Posterior vena cava (tissue), 2 donors: ENCODE measurements at places on chromosomes 6 and 20. TPM values are rescaled to one million over a fixed set of nuclear protein-coding genes. Genes with fewer than 3 reads are reported as not detected.

IRF4 gene
- 2.7 TPM for total RNA-seq

ID4 gene
- 97.0 TPM for total RNA-seq

DNA sequence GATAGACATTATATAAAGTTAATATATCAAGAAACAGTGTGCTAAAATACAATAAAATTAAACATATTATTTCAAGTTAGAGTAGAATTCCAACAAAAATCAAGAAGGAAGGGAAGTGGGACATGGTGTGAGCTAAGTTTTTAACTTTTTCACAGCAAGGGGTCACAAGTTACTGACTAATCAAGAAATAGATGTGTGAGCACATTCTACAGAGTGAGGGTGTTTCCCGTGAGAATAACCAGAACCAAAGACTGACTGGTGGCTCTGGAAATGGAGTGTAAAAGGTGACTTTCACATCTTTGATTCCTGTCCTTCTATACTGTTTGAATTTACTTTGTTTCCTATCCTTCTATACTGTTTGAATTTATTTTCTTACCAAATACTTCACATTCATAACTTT, 206.6 kb downstream of the TASP1 start:
- DNase-seq = no peak

DNA sequence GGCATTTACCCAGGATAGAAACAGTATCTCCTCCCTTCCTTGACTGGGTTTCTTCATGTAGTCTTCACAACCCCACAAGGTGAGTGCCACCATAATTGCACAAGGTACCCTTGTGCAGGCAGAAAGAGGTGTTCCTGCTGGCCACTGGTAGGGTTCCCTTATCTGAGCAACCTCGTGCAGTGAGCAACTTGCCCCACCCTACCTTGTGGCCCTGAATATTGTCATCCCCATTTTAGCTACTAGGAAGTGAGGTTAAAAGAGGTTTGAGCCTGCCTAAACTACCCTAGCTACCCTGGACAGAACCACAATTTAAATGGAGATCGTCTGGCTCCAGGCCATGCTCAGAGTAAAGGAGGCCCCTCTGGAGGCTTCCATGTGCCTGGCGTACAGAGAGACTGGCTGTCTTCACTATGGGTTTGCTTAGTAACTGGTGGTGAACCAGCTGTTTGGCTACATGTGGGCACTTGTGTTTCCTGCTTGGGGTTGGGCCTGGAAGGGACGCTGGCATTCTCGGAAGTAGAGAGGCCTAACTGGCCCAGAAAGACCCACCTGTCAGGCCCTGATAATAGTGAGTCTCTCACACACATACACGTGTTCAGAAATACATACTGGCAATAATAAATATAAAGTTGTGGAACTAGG, 148.8 kb downstream of the LRFN2 start:
- DNase-seq = no peak

DNA sequence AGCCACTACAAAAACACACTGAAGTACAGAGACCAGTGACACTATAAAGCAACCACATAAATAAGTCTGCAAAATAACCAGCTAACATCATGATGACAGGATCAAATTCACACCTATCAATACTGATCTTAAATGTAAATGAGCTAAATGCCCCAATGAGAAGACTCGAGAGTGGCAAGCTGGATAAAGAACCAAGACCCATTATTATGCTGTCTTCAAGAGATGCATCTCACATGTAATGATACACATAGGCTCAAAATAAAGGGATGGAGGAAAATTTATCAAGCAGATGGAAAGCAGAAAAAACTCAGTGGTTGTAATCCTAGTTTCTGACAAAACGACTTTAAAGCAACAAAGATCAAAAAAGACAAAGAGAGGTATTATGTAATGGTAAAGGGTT, 138.1 kb upstream of the PLN start:
- DNase-seq = no peak

FHL5 gene
- 37.9 TPM for total RNA-seq

RNF182 gene
- total RNA-seq = 0.24 TPM

- DNase-seq = no peak
Observed at GRCh38 chr6:106783640-106784566, 154.5 kb downstream of the QRSL1 start.

STMND1 gene
- not detected for total RNA-seq

IRAK1BP1 gene
- 4.4 TPM for total RNA-seq

MEP1A gene
- not detected for total RNA-seq

- no peak for DNase-seq
Observed at GRCh38 chr6:151627689-151628444, 134.1 kb downstream of the CCDC170 start.

- DNase-seq = no peak
Observed at GRCh38 chr20:34024723-34025351, 31.1 kb downstream of the RALY start.

GRCh38 chr6:4384656-4385055, 249.3 kb upstream of the ECI2 start:
- DNase-seq = no peak

GRCh38 chr20:6886065-6886729, 118.7 kb downstream of the BMP2 start:
- DNase-seq = no peak

WASF1 gene
- 13.7 TPM for total RNA-seq

DNA sequence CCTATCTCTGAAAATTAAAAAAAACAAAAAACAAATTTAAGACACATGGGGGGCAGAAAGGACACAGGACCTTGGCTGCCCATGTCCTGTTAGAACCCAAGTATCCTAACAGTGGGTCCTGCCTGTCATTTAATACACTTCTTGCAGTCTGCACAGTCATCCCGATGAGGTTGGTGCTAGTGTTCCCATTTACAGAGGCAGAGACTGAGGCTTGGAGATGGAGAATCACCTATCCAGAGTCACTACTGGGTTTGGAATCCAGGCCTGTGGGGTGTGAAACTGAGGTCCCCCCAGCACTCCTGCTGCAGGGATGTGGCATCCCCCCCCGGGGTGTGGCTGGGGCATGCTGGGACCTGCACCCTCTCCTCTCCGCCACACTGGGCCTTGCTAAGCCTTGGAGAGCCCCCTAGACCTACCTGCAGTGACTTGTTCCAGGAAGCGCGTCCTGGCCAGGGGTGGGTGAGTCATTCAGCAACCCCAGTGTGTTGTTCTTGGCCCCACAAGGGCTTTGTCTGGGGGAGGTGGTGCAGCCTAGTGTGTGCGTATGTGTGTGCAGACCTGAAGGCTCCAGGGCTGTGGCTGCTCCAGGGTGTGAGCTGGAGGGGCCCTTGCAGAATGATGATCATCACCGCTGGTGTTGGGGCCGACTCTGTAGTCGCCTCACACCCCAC, 49.7 kb downstream of the BCAS4 start:
- DNase-seq = no peak

- DNase-seq = no peak
Observed at GRCh38 chr6:148112851-148113319, 229.8 kb upstream of the SASH1 start.

DNA sequence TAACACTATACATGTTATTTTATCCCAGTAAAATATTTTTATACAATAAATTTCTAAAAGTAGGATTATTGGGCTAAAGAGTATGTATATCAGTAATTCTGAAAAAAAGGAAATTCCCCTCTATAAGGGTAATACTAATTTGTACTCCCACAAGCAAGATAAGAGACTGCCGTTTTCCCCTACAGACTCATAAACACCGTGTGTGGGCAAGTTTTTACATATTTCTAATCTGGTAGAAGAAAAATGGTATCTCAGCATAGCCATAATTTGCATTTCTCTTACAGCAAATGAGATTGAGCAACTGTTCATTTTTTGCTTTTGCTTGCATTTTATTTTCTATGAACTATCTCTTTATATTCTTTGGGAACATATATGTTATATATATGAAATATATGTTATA, 26.0 kb upstream of the MYMX start:
- DNase-seq = no peak

RSPO3 gene
- 77.1 TPM for total RNA-seq

GRCh38 chr6:30979690-30980089, 3.8 kb upstream of the MUC21 start:
- no peak for DNase-seq

FAM217A gene
- not detected for total RNA-seq

DNA sequence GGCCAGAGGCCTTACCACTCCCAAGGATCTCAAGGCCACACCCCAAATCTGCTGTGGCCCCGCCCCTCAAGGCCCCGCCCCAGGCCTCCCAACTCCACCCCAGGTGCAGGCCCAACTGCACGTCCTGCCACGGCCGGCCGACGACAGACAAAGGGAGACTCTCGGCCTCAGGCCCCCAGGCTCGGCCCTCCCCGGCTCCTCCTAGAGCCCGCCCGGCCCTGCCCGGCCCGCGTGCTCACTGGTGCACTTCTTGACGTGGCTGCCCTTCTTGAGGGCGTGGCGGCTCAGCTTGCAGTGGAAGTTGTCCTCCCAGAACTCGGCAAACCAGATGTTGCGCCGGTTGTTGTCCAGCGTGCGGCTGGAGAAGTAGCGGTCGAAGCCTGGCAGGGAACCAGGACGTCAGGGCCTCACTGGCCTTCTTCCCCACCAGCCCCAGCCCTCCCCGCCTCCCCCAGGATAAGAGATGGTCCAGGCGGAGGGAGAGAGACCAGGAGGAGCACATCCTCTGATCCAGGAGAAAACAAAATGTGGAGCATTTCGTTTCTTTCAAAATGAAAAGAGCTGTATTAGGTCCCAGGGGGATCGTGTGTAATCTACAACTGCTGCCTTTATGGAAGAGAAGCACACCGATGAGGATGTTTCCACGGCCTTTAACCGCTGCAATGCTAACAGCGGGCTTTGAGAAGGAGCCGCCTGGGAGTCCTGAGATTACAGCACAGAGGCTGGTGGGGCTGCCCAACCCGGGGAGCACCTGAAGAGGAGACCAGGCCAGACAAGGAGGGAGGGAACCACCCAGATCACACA, 89.4 kb downstream of the GRM4 start:
- peak; percentile 89 for DNase-seq

RAET1E gene
- total RNA-seq = 1.6 TPM

- no peak for DNase-seq
Observed at GRCh38 chr6:52640170-52640569, 30.7 kb upstream of the TMEM14A start.

- peak; percentile 73 for DNase-seq
Observed at GRCh38 chr20:2168946-2169345, 67.3 kb downstream of the STK35 start.

CRISP3 gene
- 0.19 TPM for total RNA-seq

DNA sequence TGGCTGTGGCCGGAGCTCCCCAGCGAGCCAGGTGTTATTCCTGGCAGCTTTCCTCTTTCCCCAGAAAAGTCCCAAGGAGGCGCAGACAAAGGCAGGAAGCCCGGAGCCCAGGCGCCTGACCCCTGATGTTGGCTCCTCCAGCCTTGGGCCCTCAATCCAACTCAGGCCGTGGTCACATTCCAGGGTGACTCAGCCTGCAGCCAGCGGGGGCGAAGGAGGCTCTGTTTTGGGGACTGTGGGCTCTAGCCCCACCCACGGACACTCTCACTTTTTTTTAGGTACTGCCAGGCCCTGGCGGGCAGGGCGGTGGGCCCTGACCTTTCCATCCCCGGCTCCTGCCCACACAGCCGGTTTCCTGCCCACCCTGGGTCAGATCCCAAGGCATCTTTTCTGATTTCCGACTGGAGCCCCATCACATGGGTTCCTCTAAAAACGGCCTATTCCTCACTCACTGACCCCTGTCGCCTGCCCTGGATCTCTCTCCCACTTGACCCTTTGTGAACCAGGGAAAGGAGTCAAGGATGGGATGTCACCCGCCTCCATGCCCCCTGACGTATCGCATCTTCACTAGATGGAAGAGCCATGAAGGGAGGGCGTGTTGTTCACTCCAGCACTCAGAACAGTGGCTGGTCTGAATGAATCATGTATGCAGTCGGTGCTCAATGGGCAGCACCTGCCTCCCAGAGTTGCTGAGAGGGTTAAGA, 5.5 kb downstream of the PTGIS start:
- DNase-seq = peak; percentile 95

GRCh38 chr6:155604991-155605390, 149.4 kb upstream of the NOX3 start:
- DNase-seq = no peak

GRCh38 chr6:149012040-149012545, 265.3 kb downstream of the UST start:
- DNase-seq = no peak

ERMARD gene
- 19.6 TPM for total RNA-seq

- no peak for DNase-seq
Observed at GRCh38 chr6:143695130-143695968, 17.6 kb downstream of the PHACTR2 start.

FKBP1C gene
- not detected for total RNA-seq

GRCh38 chr6:137272403-137272802, 53.2 kb upstream of the IFNGR1 start:
- DNase-seq = no peak

DNA sequence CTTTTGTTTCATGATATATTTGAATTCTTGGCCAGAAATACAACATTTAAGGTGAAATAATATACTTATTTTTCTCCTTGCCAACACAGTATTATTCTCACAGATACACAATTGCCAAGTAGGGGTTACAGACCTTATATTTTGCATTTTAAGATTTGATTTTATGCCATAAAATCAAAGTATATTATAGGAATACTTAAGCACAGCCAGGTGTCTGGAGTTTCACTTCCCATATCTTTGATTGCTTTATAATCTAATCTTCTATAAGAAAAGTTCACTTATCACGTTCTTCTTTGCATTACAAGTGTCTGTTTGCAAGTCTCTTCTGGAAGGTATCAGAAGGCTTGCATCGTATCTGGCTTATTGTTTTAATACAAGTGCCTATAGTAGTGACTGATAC, 327.7 kb upstream of the MANEA start:
- DNase-seq = no peak

DNA sequence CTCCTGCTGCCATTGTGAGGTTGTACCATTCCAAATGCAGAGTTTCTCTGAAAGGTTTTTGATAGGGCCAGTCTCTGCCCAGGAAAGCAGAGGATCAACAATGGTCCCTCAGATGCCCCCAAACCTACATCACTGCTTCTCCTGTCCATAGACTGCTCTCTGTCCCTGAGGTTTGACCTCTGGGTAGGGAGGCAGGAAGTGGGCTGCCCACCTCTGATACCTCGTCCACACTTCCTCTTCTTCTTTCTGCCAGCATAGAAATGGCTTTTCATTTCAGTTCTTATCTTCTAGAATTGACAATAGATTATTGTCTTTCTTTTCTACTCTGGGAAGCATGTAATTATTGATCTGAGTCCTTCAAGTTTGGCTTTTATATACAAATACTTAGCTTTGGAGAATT, 170.6 kb downstream of the TRMT11 start:
- no peak for DNase-seq

BEND6 gene
- total RNA-seq = 18.5 TPM

GRCh38 chr6:57158658-57159057, 13.5 kb upstream of the BAG2 start:
- DNase-seq = no peak

DNA sequence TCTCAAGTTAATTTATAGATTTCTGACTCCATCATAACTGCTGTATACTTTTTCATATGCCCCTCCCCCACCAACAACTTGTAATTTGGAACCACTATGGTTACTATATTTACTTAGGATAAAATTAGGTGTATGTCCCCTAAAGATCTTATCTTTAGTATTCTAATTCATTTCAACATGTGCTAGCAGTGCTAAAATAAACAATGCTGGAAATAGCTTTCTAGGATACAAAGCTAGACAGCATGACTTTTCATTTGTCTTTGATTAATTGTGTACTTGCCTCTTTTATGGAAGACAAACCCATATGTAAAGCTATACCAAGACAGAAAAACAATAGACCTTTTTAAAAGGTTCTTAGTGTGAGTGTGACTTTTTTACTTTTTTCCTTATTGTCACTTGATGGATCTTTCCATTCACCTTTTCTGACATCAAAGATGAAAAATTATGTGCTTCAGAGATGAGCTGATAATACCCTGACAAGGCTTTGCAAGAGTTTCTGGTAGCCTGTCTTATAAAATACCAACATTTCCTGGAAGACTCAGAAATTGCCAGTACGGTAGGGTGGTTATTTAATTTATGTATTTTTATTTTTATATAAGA, 31.2 kb upstream of the POPDC3 start:
- DNase-seq = no peak
